ENCODE measurements at places on chromosomes 12 and 14.

- no peak for DNase-seq
Observed at GRCh38 chr14:76933515-76933914, 95.0 kb downstream of the IRF2BPL start.

DNA sequence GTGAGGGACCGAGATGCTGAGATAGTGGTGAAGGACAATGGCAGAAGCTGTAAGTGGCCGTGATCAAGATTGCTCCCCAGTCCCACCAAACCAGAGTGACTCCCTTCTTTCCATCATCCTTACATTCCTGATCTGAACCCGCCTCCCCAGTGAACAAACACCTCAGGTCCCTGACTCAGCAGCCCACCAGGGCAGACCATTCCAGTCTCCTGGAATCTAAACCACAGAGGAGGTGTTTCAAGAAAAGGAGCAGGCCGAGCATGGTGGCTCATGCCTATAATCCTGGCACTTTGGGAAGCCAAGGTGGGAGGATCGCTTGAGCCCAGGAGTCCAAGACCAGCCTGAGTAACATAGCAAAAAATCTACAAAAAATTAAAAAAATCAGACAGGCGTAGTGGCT lies 6.6 kb downstream of the ERBB3 start:
- no peak for DNase-seq

DNA sequence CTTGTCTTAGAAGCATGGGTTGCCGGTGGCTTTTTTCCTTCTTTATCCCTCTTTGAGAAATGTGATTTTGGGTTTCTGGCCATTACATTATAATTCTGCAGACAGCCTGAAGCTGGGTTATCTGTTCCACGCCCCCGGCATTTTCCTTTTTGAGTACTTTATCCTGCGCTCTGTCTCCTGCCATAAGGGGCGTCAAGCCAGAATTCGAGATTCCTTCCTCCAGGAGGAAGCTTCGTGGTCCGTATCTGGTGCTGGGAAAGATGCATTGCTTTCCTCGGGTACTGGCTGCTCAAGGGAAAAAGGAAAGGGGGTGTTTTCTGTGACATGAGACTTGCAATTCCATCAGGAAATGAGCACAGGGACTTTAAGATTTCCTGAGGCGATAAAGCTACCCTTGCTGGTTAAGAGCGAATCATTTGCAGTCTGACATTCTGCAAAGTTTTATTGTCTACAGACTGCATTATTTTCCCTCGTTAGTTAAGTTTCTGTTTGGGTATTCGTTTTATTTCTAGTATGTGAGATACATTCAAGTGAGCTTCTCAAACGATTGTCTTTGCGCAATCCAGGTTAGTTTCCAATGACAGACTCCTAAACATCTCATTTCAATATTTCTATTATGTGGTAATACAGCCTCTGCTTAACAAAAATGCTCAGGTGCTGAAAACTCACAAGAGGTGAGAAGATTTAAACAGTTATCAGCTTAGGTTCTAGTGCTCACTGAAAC lies 694 bp downstream of the AKAP5 start:
- DNase-seq: no peak

DNA sequence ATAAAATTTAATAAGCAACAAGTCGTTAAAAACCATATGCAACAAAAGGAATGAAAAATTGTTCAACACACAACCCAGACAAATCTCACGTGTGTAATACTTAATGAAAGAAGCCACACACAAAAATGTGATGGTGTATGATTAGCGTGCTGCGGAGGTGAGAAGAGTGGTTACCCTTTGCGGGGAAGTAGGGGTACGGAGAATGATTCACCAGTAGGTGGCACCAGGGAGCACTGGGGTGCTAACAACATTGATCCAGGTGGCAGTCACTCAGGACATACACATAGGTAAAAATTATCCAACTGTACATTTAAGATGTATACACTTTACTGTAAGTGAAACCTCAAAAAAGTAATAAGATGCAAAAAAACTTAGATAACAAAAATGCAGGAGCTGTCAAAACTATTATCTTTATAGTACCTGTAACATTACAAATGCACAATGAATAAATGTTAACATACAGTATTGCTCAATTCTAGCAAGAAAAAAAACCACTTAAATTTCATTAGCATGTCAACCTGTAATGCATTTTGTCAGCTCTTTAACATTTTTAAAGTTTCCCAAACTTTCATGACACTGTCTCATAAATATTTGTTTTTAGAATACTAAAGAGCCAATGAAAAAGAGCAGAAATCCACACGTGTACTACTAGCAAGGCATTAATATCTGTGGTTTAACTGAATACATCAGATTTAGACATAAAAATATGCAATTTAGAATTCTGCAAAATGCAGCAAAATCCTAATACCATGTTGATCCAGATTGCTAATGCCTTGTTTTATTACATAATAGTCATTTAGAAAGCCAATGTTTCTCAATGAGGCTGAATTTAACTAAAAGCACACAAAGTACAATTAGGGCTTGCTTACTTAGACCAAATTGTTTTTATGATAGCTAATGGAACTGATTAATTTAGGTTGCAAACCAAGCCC lies 46.7 kb downstream of the TMCC3 start:
- DNase-seq: peak; percentile 60

DNA sequence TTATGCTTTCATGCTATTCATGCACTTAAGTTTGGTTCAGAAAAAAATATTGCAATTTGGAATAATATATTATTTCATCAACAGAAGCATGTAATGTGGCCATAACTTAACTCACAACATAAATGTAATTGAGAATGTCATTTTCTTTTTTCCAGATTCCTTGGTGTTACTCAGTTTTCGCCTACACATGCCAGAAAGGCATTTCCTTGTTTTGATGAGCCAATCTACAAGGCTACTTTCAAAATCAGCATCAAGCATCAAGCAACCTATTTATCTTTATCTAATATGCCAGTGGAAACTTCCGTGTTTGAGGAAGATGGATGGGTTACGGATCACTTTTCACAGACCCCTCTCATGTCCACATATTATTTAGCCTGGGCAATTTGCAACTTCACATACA lies 14.4 kb downstream of the TRHDE start:
- no peak for DNase-seq

DNA sequence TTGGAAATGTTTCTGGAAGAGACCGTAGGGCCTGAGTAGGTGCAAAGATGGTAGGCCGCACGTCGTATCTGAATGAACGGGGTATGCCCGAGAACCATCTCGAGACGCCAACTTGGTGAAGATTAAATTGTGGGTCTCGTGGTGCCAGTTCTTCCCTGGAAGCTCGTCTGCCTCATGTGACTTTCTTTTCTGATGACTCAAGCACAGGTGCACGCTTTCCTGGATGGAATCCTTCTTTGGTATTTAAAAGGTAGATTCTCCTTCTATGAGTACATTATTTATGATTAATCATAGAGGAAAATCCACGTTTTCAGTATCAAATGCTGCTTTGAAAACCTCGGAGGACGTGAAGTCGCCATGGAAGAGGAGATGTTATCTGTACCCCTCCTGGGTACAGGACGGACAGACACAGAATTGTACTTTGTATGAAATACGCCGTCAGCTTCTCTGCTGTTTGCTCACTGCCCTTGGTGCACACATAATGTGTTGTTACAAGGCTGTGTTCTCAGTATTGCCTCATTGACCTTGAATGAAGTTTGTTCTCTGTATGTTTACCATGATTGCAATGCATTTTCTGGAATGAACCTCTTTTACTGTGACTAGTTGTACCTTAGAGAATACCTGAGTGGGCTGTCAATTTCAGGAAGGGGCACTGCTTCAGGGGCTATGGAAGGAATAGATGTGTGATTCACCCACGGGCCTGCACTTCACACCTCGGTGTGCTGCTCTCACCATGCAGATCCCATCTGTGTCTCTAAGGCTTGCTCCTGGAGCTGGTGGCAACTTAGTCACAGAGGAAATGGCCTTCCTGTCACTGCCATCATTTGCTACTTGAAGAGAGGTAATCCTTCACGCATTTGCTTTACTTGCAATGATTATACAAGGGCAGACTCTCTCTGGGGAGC lies 137.3 kb upstream of the RTL1 start:
- no peak for DNase-seq

- no peak for DNase-seq
Observed at GRCh38 chr12:32003654-32004053, 44.4 kb downstream of the RESF1 start.

- no peak for DNase-seq
Observed at GRCh38 chr14:58844544-58844943, 206.8 kb downstream of the DACT1 start.

DNA sequence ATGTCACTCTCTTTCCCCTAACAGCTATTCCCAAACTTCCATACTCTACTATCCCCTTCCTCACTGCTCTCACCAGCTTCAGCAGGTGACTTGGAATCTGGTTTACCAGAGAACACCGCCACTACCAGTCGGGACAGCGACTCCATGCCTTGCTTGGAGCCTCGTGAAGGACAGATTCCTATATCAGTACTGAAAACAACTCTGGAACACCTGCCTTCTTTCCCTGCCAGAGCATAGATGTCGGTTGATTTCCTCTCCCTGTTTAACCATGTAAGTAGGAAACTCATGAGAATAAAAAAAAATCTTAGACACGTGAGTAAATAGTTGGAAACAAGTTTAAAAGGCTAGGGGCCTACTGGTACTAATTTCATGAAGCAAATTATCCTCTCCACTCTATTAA lies 219.5 kb upstream of the ABCD2 start:
- no peak for DNase-seq

DNA sequence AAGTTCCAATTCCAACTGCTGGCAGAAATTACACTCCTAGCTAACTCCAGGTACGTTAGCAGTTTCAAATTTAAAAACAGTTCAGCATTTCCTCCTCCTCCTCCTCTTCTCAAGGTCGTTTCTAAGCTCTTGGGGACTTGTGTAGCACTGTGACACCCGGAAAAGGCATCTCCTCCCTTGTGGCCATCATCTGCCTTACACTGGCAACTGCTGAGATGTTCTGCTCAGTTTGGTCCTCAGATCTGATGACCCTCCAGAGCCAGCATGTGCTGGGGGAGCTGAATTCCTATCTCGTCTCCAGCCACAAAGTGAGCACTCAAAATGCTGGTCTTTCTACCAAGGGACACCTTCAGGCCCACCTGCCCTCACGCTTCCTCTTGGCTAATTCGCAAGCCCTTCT lies 43.5 kb upstream of the CDKN3 start:
- DNase-seq: no peak

GRCh38 chr14:46574221-46574977 lies 77.2 kb downstream of the RPL10L start:
- no peak for DNase-seq

GRCh38 chr12:118841588-118841987 lies 139.8 kb upstream of the SRRM4 start:
- DNase-seq: no peak

- no peak for DNase-seq
Observed at GRCh38 chr12:26648584-26648983, 184.4 kb downstream of the ITPR2 start.

DNA sequence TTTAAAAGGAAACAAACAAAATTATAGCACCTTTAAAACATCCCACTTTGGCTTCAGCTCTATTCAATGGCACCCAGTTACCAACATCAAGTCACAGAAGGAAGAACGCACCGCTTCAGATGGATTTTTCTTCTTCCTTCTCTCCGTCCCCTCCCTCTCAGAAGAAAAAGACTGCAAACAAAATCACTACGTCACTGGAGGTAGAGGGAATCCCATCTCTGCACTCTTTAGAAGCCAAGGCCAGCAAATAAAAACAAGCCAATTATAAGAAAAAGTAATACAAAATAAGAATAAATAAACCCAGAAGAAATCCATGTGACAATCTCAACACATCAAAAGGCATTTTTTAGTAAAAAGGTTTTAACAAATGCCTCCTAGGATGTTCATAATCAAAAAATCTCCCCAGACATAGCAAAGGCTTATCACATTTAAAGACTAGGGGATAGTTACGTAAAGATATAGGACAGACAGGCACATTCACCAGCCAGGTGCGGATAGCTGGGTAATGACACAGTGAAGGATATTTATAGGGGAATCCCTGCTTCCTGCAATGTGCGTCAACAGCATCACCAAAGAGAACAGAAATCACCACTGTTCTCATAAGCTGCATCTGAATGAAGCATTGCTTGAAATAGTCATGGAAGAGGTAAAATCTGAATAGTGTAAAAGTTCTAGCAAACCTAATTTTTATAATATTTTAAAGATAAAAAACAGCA lies 89.4 kb downstream of the R3HDM2 start:
- no peak for DNase-seq

- DNase-seq: no peak
Observed at GRCh38 chr14:55138091-55138490, 9.0 kb downstream of the LGALS3 start.
